Motor neuron (in vitro differentiated cells): ENCODE measurements at places on chromosomes 2 and 18.

DNA sequence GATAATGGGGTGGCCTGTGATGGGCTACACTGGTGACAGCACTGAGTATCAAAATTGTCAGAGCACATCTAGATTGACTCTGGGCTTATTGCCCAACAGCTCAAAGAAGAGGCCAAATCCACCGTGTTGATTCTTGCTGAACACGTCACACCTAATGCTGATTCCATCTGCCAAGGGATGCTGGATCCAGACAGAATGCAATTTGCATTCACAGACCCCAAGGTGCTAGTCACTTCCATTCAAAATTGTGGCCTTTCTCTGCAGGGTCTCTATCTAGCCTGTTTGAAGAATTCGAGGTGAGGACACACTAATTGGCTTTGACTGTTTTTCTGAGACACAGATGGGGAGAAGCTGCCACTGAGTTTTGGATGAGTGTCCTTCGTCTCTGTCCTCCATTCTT is 13.5 kb upstream of the GPR39 start:
- no peak for ATAC-seq

GRCh38 chr2:142435847-142436246 is 305.0 kb upstream of the LRP1B start:
- ATAC-seq = no peak

DNA sequence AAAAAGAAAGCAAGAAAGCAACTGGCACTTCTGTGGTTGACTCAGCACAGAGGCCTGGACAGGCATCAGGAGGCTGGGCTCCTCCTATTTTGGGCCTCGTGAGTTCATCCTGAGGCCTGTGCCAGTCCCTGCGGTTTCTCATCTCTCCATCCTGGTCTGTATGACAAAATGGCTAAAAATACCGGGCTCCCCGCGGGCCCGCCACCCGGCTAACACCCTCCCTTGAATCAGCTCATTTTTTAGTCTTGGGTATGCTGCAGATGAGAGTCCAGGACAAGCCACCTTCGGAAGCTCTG is 62.3 kb upstream of the YWHAQ start:
- ATAC-seq = peak; percentile 64

DNA sequence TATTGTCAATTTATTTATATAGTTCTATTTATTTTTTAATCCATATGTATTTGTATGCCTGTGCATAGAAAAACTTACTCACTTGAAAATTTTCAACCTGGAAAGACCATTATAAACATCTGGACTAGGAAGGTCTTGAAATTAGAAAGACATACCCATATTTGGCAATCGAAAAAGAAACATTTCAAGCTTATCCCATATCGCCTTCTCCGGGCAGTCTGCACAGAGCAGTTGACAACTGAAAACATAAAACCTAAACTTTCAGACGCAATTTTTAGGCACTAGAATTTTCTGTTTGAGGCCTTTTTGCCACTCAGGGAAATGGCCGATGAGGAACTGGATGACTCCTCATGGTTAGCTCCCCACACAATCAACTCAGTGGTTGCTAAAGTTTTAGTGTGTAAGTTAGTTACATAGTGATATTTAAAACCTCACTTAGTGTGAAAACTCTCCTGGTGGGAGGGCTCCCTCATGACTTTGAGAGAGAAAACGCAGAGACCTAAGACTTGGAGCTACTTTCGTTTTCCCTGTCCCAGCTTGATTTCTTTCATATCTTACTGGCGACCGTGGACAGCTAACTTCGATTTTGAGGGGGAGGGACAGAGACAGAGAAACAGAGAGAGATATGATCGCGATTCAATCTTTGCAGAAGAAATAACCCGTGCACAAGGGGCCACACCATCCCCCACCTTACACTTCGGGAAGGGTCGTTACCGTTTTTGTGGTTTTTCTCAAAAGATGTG is 3.2 kb upstream of the HOXD12 start:
- ATAC-seq = no peak

DNA sequence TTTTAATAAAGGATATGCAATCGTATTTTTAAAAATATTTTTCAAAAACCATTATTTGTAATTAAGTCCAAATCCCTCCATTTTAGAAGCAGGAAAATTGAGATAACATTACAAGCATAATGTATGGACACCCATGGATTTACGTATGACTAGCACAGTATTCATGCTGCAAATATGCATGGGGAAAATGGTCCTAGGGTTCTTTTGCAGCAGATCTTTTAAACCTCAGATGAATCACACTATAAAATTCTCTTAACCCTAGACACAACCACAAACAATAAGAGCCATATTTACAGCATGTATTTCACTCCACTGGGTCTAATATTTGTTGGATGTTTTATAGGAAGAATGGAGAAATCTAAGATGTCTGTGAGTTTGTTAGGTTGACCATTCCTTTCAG is 453.4 kb downstream of the TGIF1 start:
- no peak for ATAC-seq

DNA sequence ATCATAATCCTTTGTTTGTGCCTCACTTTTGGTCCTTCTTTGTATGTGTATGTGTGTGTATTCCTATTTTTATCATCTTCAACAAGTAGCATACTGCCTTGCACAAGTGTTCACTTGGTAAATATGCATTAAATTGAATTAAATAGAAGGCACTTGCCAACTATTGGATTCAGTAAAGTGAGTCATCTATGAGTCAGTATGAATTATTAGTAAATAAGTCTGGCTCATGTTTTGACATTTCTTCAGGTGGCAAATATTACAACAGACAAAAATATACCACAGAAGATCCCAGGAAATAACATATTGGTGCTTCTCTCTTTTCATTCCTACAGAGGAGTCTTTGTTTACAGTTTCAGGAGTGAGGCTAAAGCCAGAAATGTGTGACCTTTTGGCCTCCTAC is 84.1 kb downstream of the CDK15 start:
- peak; percentile 75 for ATAC-seq

GRCh38 chr2:201407265-201407664 is 44.0 kb downstream of the TRAK2 start:
- no peak for ATAC-seq

DNA sequence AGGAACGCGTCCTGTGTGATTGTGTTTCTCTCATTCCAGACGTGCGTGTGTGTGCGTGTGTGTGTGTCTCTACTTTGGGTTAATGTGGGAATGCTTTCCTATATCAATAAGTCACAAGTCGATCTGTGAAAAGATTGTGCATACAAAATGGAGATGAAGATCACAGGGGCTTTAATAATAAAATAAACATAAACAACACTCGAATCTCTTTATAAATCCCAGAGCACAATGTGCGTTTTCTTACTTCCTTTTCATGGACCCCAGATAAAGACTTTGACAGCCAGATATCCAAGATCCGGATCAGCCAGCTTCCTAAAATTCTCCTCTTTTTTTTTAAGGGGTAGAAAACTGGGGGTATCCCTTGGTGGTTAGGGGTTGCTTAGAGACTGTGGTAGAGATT is 4.7 kb downstream of the PAX8 start:
- ATAC-seq = no peak

DNA sequence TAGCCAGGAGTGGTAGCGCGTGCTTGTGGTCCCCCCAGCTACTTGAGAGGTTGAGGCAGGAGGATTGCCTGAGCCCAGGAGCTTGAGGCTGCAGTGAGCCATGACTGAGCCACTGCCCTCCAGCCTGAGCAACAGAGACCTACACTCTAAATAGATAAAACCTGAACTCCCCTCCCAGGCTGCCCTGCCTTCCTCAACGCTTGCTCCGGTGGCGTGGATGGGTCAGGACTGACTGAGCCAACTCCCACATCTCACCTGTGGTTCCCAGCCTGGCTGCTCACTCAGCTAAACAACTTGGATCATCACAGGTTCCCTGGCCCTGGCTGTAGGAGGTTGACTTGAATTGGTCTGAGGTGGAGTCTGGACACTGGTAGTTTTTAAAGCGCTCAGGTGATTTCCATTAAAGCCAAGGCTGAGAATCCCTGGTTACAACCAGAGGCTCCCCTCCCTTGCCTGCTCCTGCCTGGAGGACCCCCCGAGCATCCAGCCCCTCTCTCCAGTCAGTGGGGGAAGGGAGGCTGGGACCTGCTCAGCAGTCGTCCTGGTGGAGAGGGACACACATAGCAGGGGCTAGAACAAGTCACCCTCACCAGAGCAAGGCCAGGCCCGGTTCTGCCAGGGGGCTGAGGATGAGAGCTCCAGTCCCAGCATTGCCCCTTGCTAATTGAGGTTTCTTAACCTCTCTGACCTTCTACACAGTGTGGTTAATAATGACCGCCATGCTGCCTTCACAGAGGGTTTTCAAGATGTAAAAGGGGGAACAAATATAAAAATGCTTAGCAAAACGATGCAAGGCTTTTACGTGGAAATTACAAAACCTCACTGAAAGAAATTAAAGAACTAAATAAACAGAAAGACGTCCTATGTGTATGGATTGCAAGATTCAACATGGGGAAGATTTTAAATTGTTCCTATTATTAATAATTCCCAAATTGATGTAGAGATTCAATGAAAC is 46.9 kb upstream of the TAF1B start:
- no peak for ATAC-seq

DNA sequence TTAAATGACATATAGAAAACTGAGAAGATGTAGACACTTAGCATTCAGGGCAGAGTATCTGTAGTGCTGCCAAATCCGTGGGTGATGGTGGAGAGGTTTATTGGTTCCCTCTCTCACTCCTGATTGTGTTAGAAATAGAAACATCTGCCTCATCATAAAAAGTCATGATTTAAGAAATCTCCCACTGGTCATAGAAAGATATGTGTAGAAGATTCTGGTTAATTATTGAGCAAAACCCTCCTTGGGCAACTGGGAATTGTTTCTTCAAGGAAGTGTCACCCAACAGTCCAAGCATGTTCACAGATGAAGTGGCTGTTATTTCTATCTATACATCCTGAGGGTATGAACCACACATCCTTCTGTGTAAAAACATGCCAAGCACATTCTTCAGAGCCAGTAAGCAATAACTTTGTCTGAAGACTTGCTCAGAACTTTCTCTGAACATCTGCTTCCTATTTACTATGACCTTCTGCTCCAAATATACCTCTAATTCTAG is 33.6 kb upstream of the CHRNA1 start:
- ATAC-seq = no peak

DNA sequence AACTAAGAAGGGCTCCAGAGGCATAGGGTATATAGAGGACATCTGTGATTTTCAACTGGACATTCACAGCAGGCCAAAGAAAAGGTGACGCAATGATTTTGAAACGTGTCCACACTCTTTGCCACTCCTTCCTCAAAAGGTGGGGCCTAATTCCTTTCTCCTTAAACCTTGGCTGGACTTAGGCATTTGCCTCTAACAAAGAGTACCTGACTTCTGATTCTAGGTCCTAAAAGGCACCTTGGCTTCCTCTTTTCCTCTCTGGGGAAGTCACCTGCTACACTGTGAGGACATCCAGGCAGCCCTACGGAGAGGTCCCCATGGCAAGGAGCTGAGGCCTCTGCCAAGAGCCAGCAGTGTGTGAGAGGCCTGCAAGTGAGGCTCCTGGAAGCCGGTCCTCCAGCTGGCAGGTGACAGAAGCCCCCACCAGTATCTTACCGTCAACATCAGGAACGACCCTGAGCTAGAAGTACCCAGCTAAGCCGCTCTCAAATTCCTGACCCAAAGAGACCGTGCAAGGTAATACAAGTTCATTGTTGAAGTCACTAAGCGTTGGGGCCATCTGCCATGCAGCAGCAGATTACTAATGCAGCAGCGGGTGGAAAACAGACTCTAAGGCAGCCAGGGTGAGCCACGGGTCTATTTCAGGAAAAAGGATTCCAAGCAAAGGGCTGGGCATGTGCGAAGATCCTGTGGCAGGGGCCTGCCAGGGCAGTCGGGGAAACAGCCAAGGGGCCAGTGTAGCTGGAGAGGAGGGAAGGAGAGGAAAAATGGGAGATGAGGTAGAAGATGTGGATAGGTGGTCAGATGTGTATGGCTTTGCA is 7.4 kb upstream of the HES6 start:
- ATAC-seq = no peak

GRCh38 chr2:205524656-205525055 is 157.6 kb upstream of the NRP2 start:
- no peak for ATAC-seq

- no peak for ATAC-seq
Observed at GRCh38 chr2:170123593-170123992, 54.4 kb upstream of the MYO3B start.

DNA sequence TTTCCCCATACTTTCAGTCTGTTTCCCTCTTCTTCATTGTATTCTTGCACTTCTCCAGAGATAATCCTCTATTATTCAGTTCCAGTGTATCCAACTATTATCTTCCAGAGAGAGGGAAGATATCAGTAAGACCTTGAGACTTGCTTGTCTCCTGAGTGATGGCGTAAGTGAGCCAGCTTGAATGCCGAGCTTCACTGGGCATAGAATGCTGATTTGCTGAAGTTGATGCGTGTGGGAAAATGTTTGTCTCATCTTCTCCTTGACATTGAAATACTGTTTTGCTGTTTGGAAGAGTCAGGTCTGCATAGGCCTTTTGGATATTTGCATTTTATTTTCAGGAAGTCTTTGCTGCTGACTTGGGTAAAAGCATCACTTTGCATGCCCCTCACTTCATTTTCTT is 41.1 kb upstream of the MGAT5 start:
- ATAC-seq = no peak

DNA sequence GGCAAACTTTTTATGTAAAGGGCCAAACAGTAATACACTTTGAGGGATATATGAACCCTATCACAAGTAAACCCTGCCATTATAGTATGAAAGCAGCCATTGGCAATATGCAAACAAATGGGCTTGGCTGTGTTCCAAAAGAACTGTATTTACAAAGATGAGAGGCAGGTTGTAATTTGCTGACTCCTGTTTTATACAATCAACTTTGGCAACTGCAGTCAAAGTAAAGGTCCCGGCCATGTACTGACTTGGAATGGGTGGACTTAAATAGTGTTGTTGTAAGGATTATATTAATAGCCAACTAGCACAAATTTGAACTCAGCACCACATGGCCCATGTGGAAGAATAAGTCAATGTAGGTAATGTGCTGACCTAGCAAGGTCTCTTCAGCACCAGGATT is 223.4 kb downstream of the WDPCP start:
- no peak for ATAC-seq

GRCh38 chr2:111918383-111918806 is 20.0 kb downstream of the MERTK start:
- no peak for ATAC-seq

GRCh38 chr2:98269830-98270229 is 76.4 kb upstream of the CNGA3 start:
- no peak for ATAC-seq

DNA sequence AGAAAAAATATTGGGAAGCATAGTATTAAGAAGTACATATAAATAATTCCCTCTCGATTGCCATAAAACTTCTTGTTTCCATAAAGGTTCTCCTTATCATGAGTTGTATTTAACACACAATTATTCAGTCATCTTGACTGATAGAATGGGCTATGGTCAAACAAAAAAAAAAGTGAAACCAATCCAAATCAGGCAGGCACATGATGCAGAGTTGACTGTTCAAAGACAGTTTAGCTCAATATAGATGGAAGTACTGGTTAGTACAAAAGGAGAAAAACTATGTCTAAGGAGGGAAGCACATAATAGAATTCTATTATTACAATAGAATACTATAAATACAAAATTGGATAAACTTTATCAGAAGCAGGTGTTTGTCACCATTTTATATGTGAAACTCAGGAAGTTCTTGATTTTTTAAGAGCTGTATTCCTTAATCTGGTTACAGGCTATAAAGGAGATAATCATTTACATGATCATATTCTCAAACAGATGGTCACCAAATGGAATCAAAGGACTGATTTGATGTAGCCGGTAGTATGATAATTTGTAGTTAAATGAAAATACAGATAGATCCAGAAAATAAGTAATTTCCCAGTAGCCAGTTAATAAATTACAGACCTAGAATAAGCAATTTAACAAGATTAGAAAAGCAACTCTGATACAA is 18.2 kb upstream of the CALCRL start:
- no peak for ATAC-seq

GRCh38 chr2:222993920-222994650 is 57.9 kb upstream of the KCNE4 start:
- peak; percentile 98 for ATAC-seq

GRCh38 chr2:230678451-230678850 is 34.2 kb upstream of the CAB39 start:
- ATAC-seq = no peak
